ENCODE measurements at places on chromosomes 5 and 9.

- DNase-seq: no peak
These were observed 38.9 kb downstream of the PAM start for GRCh38 chr5:102794047-102794446.

GRCh38 chr9:80509358-80509757 is 937.6 kb downstream of the TLE4 start:
- DNase-seq: no peak

- DNase-seq: no peak
These were observed 13.7 kb downstream of the GLRX start for GRCh38 chr5:95808686-95809413.

GRCh38 chr9:123168586-123168985 is 99.8 kb downstream of the STRBP start:
- DNase-seq: no peak

DNA sequence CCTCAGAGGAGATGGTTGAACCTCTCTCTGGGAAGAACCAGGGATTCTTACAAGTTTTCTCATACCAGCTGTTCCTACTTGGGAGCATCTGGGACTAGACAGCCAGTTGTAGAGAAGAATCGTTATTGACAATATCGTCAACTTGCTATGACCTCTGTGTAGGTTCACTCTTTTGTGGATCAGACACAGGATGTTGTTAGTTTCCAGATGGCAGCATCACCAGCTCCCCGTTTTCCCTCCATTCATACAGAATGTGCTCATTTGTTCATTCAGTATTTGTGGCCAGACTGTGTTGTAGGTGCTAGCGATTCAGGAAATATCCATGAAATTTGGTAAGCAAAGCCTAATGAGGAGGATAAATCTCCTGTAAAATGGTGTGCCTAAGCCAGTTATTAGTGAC is 3.7 kb downstream of the PDE8B start:
- no peak for DNase-seq

DNA sequence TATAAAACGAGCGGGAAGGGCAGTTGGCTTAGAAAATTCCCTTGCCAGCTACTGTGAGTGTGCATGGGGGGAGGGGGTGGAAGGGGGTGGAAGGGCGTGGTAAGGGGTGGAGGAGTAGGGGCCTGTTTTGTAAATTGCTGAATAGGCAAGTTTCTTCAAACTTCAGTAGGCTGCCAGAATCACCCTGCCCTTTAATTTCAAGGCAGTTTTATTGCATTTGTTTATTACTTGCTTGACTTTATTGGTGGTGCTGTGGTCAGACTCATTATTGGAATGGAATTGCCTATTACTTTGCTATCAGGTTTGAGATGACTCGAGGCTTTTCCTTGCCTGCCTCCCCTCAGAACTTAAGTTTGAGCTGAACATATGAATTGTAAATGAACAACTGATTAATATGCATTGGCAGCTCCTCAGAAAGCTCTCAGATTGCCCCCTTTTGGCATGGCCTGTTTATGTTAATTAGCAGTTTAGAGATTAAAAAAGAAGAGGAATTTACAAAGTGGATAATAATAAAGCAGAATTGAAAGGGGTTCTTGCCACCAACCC is 76.0 kb downstream of the SEMA6A start:
- peak; percentile 20 for DNase-seq

DNA sequence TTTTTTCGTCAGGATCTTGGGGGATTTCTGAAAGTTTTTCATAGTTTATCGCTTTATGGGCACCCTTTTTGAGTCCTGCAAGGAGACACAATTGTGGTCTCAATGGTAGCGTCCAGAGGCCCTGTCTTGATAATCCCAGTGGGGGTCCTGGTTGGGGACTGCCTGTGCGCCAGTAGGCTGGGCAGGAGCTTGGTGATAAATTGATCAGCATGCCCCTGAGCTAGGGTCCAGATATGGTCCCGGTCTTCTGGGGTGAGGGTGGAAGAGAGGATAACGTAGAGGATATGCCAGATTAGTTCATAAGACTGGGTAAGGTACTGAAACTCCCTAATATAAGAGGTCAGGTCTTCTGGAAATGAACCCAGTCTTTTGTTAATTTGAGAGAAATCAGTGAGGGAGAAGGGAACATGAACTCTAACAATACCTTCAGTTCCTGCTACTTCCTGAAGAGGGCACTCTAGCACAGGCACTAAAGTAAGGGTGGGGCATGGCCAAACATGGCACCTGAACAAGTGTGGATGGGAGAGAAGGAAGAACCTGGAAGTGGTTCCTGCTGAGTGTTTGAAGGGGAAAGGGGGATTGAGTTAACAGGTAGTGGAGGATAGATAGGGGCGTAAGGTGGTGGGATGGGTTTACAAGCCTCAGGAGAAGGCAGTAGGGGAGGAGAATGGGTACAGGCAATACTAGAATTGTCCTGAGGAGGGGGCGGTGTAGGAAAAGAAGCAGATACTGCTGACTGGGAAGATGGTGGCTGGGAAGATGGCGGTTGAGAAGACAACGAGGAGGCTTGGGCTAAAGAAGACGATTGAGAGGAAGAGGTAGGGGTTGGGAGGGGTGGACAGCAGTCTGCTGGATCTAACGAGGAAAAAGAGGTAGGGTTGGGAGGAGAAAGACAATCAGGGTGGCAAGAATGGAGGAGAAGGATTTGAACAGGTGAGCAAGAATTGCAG is 33.8 kb upstream of the ANXA2R start:
- peak; percentile 25 for DNase-seq

- DNase-seq: no peak
These were observed 1.2 kb downstream of the SLC31A2 start for GRCh38 chr9:113151696-113152630.

DNA sequence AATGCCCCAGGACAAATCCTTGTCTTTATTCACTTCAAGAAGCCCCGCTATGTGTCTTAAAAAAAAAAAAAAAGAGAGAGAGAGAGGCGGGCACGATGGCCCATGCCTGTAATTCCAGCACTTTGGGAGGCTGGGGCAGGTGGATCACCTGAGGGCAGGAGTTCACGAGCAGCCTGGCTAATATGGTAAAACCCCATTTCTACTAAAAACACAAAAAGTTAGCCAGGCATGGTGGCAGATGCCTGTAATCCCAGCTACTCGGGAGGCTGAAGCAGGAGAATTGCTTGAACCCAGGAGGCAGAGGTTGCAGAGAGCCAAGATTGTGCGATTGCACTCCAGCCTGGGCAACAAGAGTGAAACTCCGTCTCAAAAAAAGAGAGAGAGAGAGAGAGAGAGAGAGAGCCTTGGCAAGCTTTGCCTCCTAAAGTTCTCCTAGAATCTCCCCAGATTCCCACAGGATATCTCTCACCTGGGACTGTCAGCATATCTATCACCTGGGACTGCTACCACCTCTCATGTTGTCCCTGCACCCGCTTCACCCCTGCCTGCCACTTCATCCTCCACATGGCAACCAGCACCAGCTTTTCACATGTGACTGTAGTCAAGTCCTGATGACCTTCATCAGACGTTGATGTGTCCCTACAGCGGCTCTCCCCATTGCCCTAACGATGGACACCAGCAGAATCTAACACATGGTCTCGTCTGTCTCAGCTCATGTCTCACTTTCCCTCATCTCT is 5.8 kb downstream of the ITK start:
- DNase-seq: no peak

DNA sequence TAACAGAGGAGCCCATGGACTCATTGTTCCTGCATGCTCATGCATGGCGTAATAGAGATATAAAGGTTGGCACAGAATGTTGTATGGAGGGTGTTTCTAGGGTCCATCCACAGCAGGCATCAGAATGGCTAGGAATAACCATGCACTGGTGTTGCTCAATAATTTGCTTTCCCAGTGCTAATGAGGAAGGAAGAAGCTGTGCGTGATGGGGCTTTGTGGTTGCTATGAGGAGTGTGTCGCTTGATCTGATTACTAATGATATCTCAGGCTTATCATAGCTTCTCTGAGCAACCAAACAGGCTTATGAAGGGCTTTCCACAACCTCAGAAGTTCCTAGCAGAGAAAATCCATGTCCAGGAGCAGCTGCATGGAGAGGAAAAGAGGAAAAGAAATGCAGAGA is 151.3 kb upstream of the TRPC7 start:
- DNase-seq: no peak

DNA sequence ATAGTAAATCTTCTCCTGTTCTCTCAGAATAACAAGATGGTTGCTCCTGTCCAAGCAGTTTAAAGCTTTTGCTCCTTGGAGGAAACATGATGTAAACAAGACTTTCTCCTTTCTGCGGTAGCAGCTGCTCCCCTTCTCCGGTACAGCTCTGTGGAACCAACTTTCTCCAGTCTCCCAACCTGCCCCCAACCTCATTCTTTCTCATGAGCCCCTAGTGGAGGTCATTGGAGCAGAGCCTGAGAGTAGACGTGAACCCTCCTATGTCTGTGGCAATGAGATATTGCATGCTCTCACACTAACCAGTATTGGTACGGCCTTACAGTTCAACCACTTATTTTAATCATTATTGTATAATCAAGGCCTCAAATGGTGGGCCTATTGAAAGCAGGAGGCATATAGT is 483.8 kb upstream of the CDH10 start:
- DNase-seq: no peak

DNA sequence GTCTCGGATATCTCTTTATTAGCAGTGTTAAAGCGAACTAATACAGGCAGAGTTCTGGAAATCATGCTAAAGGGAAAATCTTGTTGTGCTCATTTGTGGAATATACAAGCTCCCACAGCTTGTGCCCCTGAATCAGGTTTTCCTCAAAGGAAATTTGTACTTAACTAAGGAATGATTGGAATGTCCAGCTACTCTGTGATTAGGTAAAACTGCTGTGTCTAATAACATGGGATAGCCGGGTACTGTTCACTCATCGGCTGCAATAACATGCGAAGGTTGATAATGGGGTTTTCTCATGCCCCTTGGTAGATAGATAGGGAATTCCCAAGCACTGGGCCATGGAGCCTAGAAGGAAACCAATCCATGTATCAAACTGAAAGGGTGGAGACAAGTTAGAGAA is 306.7 kb downstream of the NR2F1-AS1 start:
- no peak for DNase-seq

GRCh38 chr9:129500161-129500862 is 120.6 kb downstream of the C9orf50 start:
- no peak for DNase-seq

- DNase-seq: no peak
These were observed 47.0 kb downstream of the SPRY4 start for GRCh38 chr5:142277796-142278195.

- peak; percentile 96 for DNase-seq
These were observed 59.9 kb downstream of the ZFAND5 start for GRCh38 chr9:72305102-72305546.

DNA sequence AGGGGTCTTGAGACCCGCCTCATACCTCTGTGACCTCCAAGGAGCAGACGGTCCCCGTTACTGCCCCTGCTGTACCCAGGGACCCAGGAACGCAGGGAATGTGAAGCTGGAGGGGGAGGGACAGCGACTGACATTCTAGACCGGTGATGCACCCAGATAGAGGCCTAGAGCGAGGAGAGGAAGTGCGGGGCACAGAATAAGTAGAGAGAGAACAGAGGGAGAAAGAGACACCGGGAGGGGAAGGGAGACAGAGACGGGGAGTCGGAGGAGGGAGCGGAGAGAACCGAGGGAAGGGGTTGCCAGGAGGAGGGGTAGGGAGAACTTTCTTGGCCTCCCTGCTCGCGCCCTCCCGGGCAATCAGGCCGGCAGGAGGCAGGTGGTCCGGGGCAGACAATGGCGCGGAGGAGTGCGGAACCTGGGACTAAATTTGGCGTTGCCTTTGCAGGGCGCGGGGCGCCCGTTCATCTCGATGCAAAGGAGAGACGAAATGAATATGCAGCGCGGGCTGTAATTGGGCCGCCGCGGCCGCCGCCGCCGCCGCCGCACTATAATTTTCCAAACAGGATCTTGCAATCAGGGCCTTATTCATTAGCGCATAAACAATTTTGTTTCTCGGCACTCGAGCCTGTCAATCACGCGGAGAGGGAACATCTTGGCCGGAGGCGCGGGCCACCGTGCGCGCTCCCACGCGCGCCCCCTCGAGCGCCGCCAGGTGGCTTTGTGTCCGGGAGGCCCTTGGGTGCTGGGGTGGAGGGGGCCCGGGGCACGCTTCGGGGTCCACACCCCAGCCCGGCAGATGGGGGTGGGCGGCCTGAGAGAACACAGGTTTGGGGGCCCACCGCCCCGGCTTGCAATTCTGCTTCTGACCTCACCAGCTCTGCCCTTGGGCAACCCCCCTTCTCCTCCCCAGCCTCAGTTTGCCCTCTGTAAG is 33.0 kb downstream of the NDUFA8 start:
- no peak for DNase-seq

Measured in LoVo (cell line).